Lung (tissue), 17 donors: ENCODE measurements at places on chromosomes 6 and 20. TPM values are rescaled to one million over a fixed set of nuclear protein-coding genes. Genes with fewer than 3 reads are reported as not detected.

LY6G6D gene
- not detected for total RNA-seq

SUMO4 gene
- total RNA-seq = 12.9 TPM

MEP1A gene
- 0.09 TPM for total RNA-seq

PRL gene
- total RNA-seq = 0.18 TPM

MCHR2 gene
- not detected for total RNA-seq

HLA-DRB1 gene
- total RNA-seq = 471 TPM

KCNQ2 gene
- 0.28 TPM for total RNA-seq

ANKRD66 gene
- total RNA-seq = 12.4 TPM

PPARD gene
- total RNA-seq = 27.8 TPM

NOX3 gene
- not detected for total RNA-seq

CASP8AP2 gene
- 9.8 TPM for total RNA-seq

ELOVL4 gene
- 0.28 TPM for total RNA-seq

HSPA12B gene
- total RNA-seq = 28.3 TPM

OLIG3 gene
- not detected for total RNA-seq

LHFPL5 gene
- total RNA-seq = not detected

TPD52L1 gene
- 15.7 TPM for total RNA-seq

PI3 gene
- total RNA-seq = 90.4 TPM

UST gene
- total RNA-seq = 24.0 TPM

TNF gene
- total RNA-seq = 0.23 TPM

TGM2 gene
- total RNA-seq = 194 TPM

SPEF1 gene
- 15.5 TPM for total RNA-seq

RIMS4 gene
- 5.6 TPM for total RNA-seq

GSTA2 gene
- total RNA-seq = 2.7 TPM

RAET1L gene
- not detected for total RNA-seq

CPXM1 gene
- 5.1 TPM for total RNA-seq

OOEP gene
- total RNA-seq = 0.98 TPM

FOXP4 gene
- 35.0 TPM for total RNA-seq

GPLD1 gene
- 3.8 TPM for total RNA-seq

XKR7 gene
- 0.03 TPM for total RNA-seq

SLC2A4RG gene
- total RNA-seq = 18.8 TPM

GPX6 gene
- total RNA-seq = 1.1 TPM

SRC gene
- 57.8 TPM for total RNA-seq

EPPIN gene
- total RNA-seq = 0.09 TPM

MYLK4 gene
- total RNA-seq = 1.6 TPM

AVP gene
- not detected for total RNA-seq

RIPPLY2 gene
- not detected for total RNA-seq

HLA-DMB gene
- 76.7 TPM for total RNA-seq

EYS gene
- total RNA-seq = 0.17 TPM

RSPO3 gene
- 5.5 TPM for total RNA-seq

SOBP gene
- total RNA-seq = 9.2 TPM

TCF21 gene
- 42.2 TPM for total RNA-seq

HSP90AB1 gene
- 700 TPM for total RNA-seq

JPH2 gene
- 2.8 TPM for total RNA-seq

HS3ST5 gene
- total RNA-seq = 0.18 TPM

POM121L2 gene
- not detected for total RNA-seq

TOX2 gene
- total RNA-seq = 25.5 TPM

ELOVL2 gene
- 0.31 TPM for total RNA-seq

MPC1 gene
- 60.8 TPM for total RNA-seq

TOMM6 gene
- 43.5 TPM for total RNA-seq

EFCAB8 gene
- 0.83 TPM for total RNA-seq

RNF182 gene
- 2.1 TPM for total RNA-seq

ATP6V1G2 gene
- total RNA-seq = 1.5 TPM

TPBG gene
- 14.4 TPM for total RNA-seq

CRISP2 gene
- 0.28 TPM for total RNA-seq

SMLR1 gene
- total RNA-seq = not detected

FAM162B gene
- 64.4 TPM for total RNA-seq

TMEM200A gene
- total RNA-seq = 7.9 TPM

PHF20 gene
- total RNA-seq = 46.5 TPM

SAMD5 gene
- total RNA-seq = 7.9 TPM

ULBP3 gene
- 5.7 TPM for total RNA-seq
